Foreskin keratinocyte (primary cell): ENCODE measurements at places on chromosomes 12 and 14. TPM values are rescaled to one million over a fixed set of nuclear protein-coding genes. Genes with fewer than 3 reads are reported as not detected.

Gene VRK1
- total RNA-seq = 47.2 and 66.4 TPM in 2 replicates

GRCh38 chr14:78202163-78202562, 32.0 kb downstream of the NRXN3 start:
- DNase-seq = no peak

DNA sequence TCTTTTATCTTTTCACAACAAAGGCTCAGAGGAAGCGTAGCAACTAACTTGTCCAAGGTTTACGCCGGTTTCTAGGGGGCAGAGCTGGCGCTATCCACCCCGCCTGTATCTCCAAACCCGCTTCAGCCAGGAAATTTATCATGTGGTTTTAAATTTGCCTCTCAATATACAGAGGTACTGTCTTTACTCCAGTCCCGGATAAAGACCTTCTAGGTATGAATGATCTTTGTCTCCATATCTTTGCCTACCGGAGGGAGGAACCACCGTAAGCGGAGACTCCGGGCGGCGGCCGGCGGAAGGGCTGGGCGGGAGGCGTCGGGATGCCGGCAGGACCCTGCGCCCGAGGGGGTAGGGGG, 693 bp upstream of the RIMKLB start:
- DNase-seq = no peak

- no peak for DNase-seq
Measured at GRCh38 chr12:67980391-67980790, 8.9 kb upstream of the IFNG-AS1 start.

- no peak for DNase-seq
Measured at GRCh38 chr12:62784576-62784975, 150.4 kb downstream of the PPM1H start.

Gene CCDC184
- 0.35 and 1.4 TPM in 2 replicates for total RNA-seq

- no peak for DNase-seq
Measured at GRCh38 chr12:56601503-56601902, 28.6 kb downstream of the BAZ2A start.

- DNase-seq = no peak
Measured at GRCh38 chr14:60064491-60065072, 27.1 kb upstream of the PCNX4 start.

GRCh38 chr14:67508956-67509355, 20.4 kb upstream of the TMEM229B start:
- no peak for DNase-seq

- peak; percentile 57 for DNase-seq
Measured at GRCh38 chr12:49827401-49828099, 663 bp downstream of the NCKAP5L start.

Gene PNN
- total RNA-seq = 33.5 and 48.7 TPM in 2 replicates

Gene CHGA
- total RNA-seq = not detected in 2 replicates

Gene TMEM63C
- total RNA-seq = 0.49 and 0.65 TPM in 2 replicates

Gene FAM186B
- total RNA-seq = 0.32 and 0.37 TPM in 2 replicates

Gene TEAD4
- 18.7 and 21.1 TPM in 2 replicates for total RNA-seq

Gene INHBC
- total RNA-seq = not detected in 2 replicates

- DNase-seq = no peak
Measured at GRCh38 chr12:123037791-123038190, 57.3 kb downstream of the ARL6IP4 start.

GRCh38 chr12:7190268-7191055, 976 bp downstream of the PEX5 start:
- DNase-seq = no peak

GRCh38 chr12:46944771-46945170, 119.0 kb upstream of the SLC38A4 start:
- DNase-seq = no peak

GRCh38 chr14:101369194-101369915, 191.9 kb upstream of the DIO3 start:
- no peak for DNase-seq

- DNase-seq = no peak
Measured at GRCh38 chr12:2753536-2753935, 41.2 kb upstream of the FKBP4 start.

GRCh38 chr14:20631880-20632389, 9.6 kb downstream of the OR6S1 start:
- no peak for DNase-seq

DNA sequence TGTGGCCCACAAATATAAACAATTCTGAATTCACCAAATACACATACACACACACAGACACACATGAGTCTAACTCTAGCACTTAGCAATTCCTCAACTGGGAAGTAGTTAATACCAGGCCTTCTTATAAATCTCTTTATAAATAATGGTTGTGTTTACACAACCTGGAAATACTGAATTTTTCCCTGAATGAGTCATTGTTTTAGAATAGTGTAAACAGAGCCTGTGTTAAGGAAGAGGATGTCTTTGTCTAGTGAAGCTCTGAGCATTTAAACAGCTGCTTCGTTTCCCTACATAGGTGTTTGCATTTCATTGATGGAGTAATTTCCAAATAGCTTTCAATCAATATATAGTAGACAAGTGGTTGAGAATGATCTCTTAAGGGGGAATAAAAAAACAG, 218.8 kb downstream of the BTG1 start:
- DNase-seq = no peak

DNA sequence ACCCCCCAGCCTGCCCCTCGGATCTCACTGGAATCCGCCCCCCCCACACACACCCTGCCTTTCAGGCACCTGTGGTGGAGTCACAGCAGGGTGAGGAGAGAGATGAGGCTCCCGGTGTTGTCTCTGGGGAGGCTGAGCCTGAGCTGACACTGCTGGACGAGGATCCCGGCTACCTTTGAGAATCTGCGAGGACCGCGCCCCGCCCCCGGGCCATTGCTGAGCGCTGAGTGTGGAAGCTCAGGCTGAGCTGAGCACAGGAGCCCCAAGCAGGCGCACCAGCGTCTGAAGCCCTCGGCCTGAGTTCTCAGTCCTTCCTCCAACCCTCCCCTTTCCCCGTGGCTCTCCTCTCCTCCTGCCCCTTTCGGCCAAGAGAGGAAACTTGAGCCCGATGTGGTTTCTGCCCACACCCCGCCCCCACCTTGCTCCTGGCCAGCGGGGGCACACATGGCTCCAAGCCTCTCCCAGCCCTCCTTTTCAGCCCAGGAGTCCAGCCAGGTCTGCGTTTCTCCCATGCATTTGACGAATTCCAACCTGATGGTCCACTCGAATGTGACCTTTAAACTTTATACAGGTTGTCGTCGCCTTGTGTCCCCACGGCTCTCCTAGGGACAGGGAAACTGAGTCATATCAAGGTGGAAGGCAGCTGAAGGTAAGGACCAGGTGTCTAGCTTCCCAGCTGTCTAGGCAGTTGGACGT, at the start of gene NFE2:
Gene NFE2 (minus strand): TSS at position 284 of the 696 bp plus-strand sequence. CDS start 5,767 bp downstream, outside the sequence.
- no peak for DNase-seq

Gene BCL11B
- total RNA-seq = 15.4 and 16.3 TPM in 2 replicates

Gene SERPINA12
- not detected in 2 replicates for total RNA-seq

Gene FITM1
- 0.32 and 0.37 TPM in 2 replicates for total RNA-seq

- no peak for DNase-seq
Measured at GRCh38 chr12:96404696-96405095, 4.5 kb upstream of the CDK17 start.

Gene OR4K13
- not detected in 2 replicates for total RNA-seq

Gene IRAK3
- total RNA-seq = 0.24 and 0.32 TPM in 2 replicates

- DNase-seq = no peak
Measured at GRCh38 chr12:73308079-73308478, 1035.9 kb downstream of the TRHDE start.

Gene GUCY2C
- not detected in 2 replicates for total RNA-seq

Gene CLEC4D
- not detected in 2 replicates for total RNA-seq

DNA sequence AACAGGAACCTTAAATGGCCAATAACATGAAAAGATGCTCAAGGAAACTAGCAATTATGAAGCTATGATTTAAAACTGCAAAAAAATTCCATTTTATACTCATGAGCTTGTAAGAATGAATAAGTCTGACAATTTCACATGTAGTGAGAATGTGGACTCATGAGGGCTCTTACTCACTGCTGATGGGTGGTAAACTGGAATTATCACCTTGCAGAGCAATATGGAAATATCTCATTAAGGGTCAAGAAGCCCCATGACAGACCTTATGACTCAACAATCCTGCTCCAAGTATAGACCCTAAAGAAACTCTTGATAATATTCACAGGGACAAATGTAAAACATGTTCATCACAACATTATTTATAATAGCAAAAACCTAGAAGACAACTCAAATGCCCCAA, 23.5 kb upstream of the SMAGP start:
- DNase-seq = no peak

DNA sequence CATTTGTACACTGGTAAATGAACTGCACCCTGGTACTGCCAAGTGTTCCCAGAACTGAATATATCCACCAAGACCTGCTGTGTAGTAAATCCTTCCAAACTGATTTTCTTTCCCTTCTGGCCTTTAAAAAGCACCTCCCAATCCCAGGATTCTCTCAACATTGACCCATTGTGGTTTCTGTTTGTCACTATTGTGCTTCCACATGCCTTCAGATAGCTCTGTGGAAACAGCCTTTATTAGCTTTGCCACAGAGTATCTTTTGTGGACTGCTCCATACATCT, 949 bp upstream of the KIF21A start:
- DNase-seq = peak; percentile 17

- no peak for DNase-seq
Measured at GRCh38 chr12:18391151-18391550, 129.8 kb downstream of the PIK3C2G start.

DNA sequence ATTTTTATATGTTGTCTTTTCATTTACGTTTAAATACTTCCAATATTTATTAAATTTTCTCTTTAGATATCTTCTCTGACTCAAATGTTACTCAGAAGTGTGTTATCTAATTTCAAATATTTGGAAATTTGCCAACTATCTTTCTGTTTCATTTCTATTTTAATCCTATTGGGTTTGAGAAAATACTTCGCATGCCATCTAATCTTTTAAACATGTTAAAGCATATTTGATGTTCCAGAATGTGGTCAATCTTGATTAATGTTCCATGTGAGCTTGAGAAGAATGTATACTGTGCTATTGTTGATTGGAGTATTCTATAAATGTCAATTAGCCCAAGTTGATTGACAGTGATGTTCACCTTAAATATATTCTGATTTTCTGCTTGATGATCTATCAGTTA, 11.9 kb upstream of the DCN start:
- peak; percentile 80 for DNase-seq

GRCh38 chr14:67710209-67710608, 8.5 kb downstream of the RDH12 start:
- DNase-seq = no peak

Gene PPFIA2
- not detected in 2 replicates for total RNA-seq

- peak; percentile 51 for DNase-seq
Measured at GRCh38 chr12:107318806-107319532, 225.6 kb upstream of the CRY1 start.

DNA sequence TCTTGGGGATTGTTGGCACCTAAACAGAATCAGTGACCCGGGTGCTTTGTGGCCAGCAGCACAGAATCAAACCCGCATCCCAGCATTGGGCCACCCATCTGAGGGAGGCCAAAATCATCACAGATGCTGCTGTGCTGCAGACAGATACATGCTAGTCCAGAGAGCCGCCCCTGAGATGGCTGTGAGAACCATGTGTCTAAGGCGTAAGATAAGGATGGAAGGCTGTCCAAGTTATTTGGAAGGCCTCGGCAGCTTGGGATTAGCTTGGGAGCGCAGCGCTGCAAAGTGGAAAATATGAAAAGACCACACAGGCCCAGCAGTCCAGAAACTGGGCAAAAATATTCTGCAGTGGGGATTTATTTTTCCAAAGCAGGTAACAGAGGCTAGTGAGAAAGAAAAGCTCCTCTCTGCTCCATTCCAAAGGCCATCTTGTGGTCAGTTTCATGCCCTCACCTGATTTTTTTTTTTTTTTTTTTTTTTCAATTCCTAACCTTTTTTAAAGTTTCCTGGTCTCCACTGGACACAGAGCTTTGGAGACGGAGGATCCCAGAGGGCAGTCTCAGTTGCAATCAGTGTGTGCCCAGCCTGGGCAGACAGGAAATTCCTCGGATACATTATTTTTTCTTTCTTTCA, 178.9 kb upstream of the BCL2L14 start:
- no peak for DNase-seq

DNA sequence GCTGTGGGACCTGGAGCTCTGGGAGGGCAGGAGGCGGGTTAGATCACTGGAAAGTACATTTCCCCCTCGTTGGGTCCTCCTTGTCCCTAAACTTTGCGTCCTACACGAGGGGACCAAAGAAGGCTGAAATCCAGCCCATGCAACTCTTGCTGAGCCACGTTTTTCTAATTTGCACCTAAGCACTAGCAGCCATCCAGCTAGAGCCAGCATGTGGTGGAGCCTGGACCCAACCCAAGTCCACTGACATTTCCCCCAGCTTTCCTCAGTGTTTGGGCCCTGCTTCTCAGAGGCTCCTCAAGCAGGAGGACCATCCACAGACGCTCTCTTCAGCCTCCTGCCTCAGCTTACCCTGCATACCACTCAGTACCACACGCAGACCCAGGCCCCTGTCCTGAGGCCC, 49.7 kb downstream of the TSPAN11 start:
- DNase-seq = no peak

Gene SLC17A8
- total RNA-seq = not detected in 2 replicates

DNA sequence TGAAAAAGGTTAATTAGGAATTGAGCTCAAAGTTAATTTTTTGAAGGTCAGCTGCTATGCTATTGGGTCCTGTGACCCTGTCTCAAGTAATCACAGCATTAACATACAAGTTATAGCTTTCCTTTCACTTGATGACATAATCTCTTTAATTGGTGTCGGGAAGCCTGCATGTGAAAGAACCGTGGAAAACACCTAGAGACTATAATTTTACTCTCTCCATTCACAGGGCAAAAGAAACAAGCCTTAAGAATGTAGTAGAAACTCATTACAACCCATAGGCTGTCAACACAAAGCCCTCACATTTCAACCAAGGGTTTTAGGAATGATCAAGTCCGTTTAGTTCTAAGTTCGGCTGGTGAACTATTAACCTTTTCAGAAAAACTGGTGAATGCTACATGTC, 104.4 kb downstream of the PPM1A start:
- DNase-seq = no peak

- no peak for DNase-seq
Measured at GRCh38 chr14:101426466-101426865, 134.8 kb upstream of the DIO3 start.

DNA sequence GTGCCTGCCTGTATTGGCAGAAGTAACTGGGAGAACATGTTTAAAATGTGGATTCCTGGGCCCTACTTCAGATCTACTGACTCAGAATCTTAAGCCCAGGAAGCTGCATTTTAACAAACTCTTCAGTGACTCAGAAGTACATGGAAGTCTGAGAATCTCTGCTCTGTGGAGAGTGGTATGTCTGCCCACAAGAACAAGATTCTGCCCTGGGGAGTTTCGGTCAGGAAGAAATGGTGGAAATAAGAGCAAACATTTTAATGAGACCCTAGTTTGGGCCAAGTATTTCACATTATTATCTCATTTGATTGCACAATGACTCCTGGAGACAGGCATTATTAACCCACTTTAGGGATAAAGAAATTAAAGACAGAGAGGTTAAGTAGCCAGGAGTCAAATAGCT, 8.2 kb downstream of the ALDH1L2 start:
- DNase-seq = peak; percentile 54

GRCh38 chr12:75790219-75790618, 241.4 kb downstream of the PHLDA1 start:
- DNase-seq = peak; percentile 71

Gene CCDC177
- not detected in 2 replicates for total RNA-seq
